Tibial nerve (tissue), 4 donors: ENCODE measurements at places on chromosomes 2 and 18. TPM values are rescaled to one million over a fixed set of nuclear protein-coding genes. Genes with fewer than 3 reads are reported as not detected.
A peak's percentile ranks its signal among the peaks of the same experiment; 100 is the strongest.

B4GALT6 gene
- total RNA-seq, result 1.7 TPM

KCNE4 gene
- total RNA-seq, result 8.2 TPM

SCYGR3 gene
- not detected for total RNA-seq

TRABD2A gene
- 0.98 TPM for total RNA-seq

MAPK4 gene
- 1.4 TPM for total RNA-seq

VIT gene
- total RNA-seq, result 126 TPM

MPV17 gene
- 78.0 TPM for total RNA-seq

SKA1 gene
- total RNA-seq, result not detected

- no peaks in the 10 kb centered on the region for H3K36me3 ChIP-seq
- no peak overlapping the region for H3K27ac ChIP-seq
- H3K4me3 ChIP-seq, result no peak overlapping the region
- peaks cover 3% of the 10 kb centered on the region for H3K4me1 ChIP-seq
- no peak for DNase-seq
Observed at GRCh38 chr2:152529420-152530115, 187.7 kb downstream of the PRPF40A start.

DNA sequence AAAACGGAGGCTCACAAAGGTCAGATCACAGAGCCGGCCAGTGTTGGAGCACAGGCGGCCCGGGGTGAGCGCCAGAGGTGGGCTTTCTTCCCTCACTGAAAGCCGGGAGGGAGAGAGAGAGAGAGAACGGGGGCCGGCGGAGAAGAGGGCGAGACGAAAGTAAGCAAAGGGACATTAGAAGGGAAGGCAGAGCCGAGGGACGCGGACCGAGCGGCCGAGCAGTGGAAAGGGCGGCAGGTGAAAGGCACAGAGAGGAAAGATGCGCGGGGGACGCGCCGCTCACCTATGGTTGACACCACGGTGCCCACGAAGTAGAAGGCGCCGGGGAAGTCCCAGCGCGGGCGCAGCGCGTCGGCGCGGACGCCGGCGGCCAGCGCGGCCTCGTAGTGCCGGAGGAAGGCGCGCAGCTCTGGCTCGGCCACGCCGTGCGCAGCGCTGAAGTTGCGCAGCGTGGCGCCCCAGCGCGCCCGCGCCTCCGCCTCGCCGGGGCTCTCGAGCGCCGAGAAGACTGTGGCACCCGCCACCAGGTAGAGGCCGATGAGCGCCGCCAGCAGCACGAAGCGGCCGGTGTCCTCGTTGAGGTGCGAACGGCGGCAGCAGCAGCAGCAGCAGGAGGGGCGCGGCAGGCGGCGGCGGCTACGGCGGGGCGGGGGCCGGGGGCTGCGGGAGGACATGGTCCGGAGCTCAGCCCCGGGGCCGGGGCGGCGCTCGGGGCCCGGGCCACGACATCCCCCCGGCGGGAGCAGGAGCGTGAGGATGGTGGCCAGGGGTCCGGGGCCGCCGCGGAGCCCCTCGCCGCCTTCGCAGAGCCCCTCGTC, 166.9 kb downstream of the MSH2 start:
- H3K4me1 ChIP-seq, result peaks cover 14% of the 10 kb centered on the region
- no peaks in the 10 kb centered on the region for H3K27me3 ChIP-seq
- H3K36me3 ChIP-seq, result no peaks in the 10 kb centered on the region
- no peak for DNase-seq
- H3K4me3 ChIP-seq, result peak overlapping the region; percentile 53

DNA sequence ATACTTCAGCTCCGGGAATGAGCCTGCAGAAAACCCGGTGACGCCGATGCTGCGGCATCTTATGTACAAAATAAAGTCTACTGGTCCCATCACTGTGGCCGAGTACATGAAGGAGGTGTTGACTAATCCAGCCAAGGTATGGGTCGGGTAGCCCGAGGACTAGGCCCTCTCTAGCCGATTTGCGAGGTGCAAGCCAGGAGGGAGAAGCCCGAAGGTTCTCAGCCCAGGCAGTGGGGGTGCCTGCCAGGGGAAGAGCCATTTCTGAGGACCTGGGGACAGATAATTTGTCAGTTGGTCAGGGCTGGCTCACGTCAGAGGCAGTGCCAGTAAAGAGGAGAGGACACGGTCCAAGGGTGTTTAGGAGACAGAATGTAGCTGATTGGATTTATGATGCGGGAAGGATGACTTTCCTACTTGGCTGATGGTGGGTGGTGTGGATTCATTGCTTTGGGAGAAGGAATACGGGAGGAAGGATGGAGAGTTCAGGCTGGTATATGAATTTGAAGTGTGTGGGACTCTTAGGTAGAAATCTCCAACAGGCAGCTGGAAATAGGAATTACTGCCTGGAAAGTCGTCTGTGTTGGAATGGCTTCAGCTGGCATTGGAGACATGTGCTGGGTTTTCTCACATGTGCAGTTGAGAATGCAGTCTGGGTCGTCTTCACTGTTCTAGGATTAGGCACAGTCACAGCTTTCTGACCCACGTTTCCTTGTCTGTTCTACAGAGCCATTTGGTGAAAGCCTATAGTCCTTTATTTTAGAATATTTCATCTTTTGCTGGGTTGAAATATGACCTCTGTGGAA, 874 bp downstream of the NDUFAF7 start:
- H3K36me3 ChIP-seq, result peaks cover 12% of the 10 kb centered on the region
- peak overlapping the region; percentile 96 for H3K27ac ChIP-seq
- no peak for DNase-seq

- H3K27ac ChIP-seq, result no peak overlapping the region
- no peaks in the 10 kb centered on the region for H3K36me3 ChIP-seq
- no peaks in the 10 kb centered on the region for H3K27me3 ChIP-seq
- no peak for DNase-seq
Observed at GRCh38 chr2:176784633-176785200, 427.9 kb upstream of the HNRNPA3 start.

GRCh38 chr2:78592491-78592890, 433.0 kb upstream of the REG3G start:
- DNase-seq, result no peak
- no peaks in the 10 kb centered on the region for H3K4me1 ChIP-seq
- no peak overlapping the region for H3K27ac ChIP-seq
- no peaks in the 10 kb centered on the region for H3K36me3 ChIP-seq
- H3K27me3 ChIP-seq, result no peaks in the 10 kb centered on the region

DNA sequence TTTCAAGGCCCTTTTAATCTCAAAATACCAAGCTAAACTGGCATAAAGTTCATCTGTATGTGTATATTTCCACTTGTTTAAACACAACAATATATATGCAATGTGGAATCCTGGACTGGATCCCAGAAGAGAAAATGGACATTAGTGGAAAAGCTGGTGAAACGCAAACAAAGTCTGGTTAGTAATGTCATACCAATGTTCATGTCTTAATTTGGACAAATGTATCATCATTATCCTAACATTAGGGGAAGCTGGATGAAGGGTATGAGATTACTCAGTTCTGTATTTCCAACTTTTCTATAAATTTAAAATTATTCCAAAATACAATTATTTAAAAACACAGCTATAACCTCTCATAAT, 3.8 kb downstream of the SP3 start:
- H3K27ac ChIP-seq, result no peak overlapping the region
- DNase-seq, result no peak
- no peak overlapping the region for H3K4me3 ChIP-seq
- peaks cover 22% of the 10 kb centered on the region for H3K36me3 ChIP-seq
- H3K4me1 ChIP-seq, result peaks cover 43% of the 10 kb centered on the region
- H3K27me3 ChIP-seq, result no peaks in the 10 kb centered on the region

DNA sequence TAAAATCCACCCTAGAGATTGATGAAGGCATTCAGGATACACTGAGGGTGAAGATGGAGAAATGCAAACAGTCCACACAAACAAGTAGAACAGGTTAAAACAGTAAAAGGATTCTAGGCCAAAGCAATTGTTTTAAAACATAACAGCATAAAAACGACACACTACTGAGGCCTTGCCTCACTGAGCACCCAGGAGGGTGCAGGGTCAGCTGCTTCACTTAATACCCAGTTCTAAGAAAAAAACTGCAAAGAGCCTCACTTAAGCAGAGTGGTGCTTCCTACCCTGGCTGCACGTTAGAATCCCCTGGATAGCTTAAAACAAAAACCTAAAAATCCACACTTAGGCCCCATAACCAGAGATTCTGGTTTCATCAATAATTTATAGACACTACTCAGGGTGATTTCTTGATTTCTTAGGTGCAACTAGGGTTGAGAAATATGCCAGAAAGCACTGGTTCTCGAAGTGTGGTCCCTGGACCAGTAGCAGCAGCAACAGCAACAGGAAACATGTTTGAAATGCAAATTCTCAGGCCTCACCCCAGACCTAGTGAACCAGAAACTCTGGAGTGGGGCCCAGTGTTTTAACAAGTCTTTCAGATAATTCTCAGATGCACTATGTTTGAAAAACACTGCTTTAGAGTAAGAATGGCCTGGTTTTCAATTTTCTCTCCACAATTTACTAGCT, 279.1 kb downstream of the ZEB2 start:
- no peak overlapping the region for H3K27ac ChIP-seq
- H3K4me3 ChIP-seq, result no peak overlapping the region
- no peaks in the 10 kb centered on the region for H3K4me1 ChIP-seq
- no peaks in the 10 kb centered on the region for H3K36me3 ChIP-seq
- DNase-seq, result no peak

- no peak overlapping the region for H3K27ac ChIP-seq
Observed at GRCh38 chr2:102428573-102428972, 5.6 kb downstream of the IL18RAP start.

- no peaks in the 10 kb centered on the region for H3K36me3 ChIP-seq
- DNase-seq, result no peak
- no peaks in the 10 kb centered on the region for H3K4me1 ChIP-seq
- H3K4me3 ChIP-seq, result no peak overlapping the region
- H3K27me3 ChIP-seq, result no peaks in the 10 kb centered on the region
Observed at GRCh38 chr2:15756882-15757819, 165.5 kb downstream of the DDX1 start.

- no peak overlapping the region for H3K27ac ChIP-seq
- no peaks in the 10 kb centered on the region for H3K27me3 ChIP-seq
- peaks cover 18% of the 10 kb centered on the region for H3K4me1 ChIP-seq
- no peak for DNase-seq
- H3K4me3 ChIP-seq, result no peak overlapping the region
Observed at GRCh38 chr2:109446278-109447131, 167.3 kb downstream of the SEPTIN10 start.

DNA sequence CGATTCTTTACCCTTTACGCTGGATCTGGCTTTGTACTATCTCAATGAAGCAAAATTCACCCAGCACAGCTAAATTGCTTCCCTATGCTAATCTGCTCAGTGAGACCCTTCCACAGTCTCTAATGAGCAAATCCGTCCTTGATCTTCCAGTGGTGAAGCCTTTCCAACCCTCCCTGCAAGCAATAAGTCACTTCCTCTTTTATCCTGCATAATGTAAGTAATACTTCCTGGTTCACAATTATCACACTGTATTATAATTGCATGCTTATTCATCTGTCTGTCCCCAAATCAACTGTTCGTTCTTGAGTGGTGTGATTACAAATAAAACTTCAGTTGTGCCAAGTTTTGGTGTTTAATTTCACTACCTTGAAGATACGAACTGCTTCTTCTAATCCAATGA, 404.0 kb downstream of the ADCYAP1 start:
- no peaks in the 10 kb centered on the region for H3K27me3 ChIP-seq
- no peaks in the 10 kb centered on the region for H3K4me1 ChIP-seq
- no peak for DNase-seq
- H3K4me3 ChIP-seq, result no peak overlapping the region
- H3K27ac ChIP-seq, result no peak overlapping the region

- no peak overlapping the region for H3K4me3 ChIP-seq
- H3K27me3 ChIP-seq, result no peaks in the 10 kb centered on the region
- H3K36me3 ChIP-seq, result no peaks in the 10 kb centered on the region
- no peak overlapping the region for H3K27ac ChIP-seq
- DNase-seq, result no peak
Observed at GRCh38 chr2:144343145-144343544, 176.8 kb downstream of the ZEB2 start.

- no peaks in the 10 kb centered on the region for H3K4me1 ChIP-seq
- H3K27ac ChIP-seq, result no peak overlapping the region
- H3K27me3 ChIP-seq, result no peaks in the 10 kb centered on the region
- DNase-seq, result no peak
Observed at GRCh38 chr2:196322973-196323810, 151.8 kb upstream of the STK17B start.

GRCh38 chr18:58596265-58596681, 32.6 kb downstream of the ALPK2 start:
- no peaks in the 10 kb centered on the region for H3K27me3 ChIP-seq
- H3K27ac ChIP-seq, result no peak overlapping the region
- H3K4me1 ChIP-seq, result peaks cover 9% of the 10 kb centered on the region
- no peak for DNase-seq
- H3K36me3 ChIP-seq, result no peaks in the 10 kb centered on the region
- no peak overlapping the region for H3K4me3 ChIP-seq

DNA sequence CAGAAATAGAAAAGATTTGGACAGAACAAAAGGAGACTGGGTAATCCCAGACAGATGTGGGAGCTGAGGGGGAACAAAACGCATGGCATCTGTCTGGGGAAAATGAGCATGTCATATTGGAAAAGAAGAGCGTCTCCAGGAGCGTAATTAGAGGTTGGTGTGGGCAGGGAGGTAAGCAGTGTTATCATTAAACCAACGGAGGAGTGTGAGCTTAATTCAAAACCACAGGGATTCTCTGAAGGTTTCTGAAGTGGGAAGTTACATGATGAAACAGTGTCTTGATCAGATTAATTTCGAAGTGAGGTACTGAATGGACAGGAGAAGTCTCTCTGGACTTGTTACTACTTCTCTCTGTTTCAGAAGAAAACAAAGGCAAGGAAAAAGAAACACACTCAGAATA, 53.3 kb downstream of the DTNB start:
- no peak overlapping the region for H3K27ac ChIP-seq
- no peak overlapping the region for H3K4me3 ChIP-seq
- DNase-seq, result no peak
- H3K36me3 ChIP-seq, result no peaks in the 10 kb centered on the region

DNA sequence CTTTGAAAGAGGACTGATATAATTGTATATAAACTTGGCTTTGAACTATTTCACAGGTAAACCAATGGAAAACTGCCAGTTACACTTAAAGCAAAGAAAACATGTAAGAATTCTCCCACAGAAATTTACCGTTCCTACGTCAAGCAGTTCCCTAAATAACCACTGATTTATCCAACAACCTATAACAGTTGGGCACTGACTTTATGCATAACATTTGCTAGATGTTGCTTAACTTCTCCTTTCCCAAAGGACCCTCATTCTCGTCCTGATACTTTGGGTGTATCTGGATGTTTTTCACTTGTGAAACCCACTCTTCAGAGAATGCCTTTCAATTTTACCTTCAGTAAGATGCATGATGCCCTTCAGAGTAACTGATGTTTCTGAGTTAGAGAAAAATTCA, 43.8 kb downstream of the STAT1 start:
- H3K36me3 ChIP-seq, result peaks cover 95% of the 10 kb centered on the region
- no peaks in the 10 kb centered on the region for H3K27me3 ChIP-seq
- no peak overlapping the region for H3K27ac ChIP-seq
- H3K4me1 ChIP-seq, result peaks cover 7% of the 10 kb centered on the region

- H3K27me3 ChIP-seq, result no peaks in the 10 kb centered on the region
- no peaks in the 10 kb centered on the region for H3K36me3 ChIP-seq
- H3K4me1 ChIP-seq, result no peaks in the 10 kb centered on the region
Observed at GRCh38 chr2:5410991-5411700, 281.0 kb upstream of the SOX11 start.
